ENCODE measurements at places on chromosomes 2 and 18.

GRCh38 chr2:189487283-189488007 lies 46.2 kb downstream of the WDR75 start:
- no peak for DNase-seq

- DNase-seq, result peak; percentile 10
Observed at GRCh38 chr2:209577376-209578357, 153.8 kb downstream of the MAP2 start.

- no peak for DNase-seq
Observed at GRCh38 chr2:28350791-28351285, 41.8 kb upstream of the FOSL2 start.

DNA sequence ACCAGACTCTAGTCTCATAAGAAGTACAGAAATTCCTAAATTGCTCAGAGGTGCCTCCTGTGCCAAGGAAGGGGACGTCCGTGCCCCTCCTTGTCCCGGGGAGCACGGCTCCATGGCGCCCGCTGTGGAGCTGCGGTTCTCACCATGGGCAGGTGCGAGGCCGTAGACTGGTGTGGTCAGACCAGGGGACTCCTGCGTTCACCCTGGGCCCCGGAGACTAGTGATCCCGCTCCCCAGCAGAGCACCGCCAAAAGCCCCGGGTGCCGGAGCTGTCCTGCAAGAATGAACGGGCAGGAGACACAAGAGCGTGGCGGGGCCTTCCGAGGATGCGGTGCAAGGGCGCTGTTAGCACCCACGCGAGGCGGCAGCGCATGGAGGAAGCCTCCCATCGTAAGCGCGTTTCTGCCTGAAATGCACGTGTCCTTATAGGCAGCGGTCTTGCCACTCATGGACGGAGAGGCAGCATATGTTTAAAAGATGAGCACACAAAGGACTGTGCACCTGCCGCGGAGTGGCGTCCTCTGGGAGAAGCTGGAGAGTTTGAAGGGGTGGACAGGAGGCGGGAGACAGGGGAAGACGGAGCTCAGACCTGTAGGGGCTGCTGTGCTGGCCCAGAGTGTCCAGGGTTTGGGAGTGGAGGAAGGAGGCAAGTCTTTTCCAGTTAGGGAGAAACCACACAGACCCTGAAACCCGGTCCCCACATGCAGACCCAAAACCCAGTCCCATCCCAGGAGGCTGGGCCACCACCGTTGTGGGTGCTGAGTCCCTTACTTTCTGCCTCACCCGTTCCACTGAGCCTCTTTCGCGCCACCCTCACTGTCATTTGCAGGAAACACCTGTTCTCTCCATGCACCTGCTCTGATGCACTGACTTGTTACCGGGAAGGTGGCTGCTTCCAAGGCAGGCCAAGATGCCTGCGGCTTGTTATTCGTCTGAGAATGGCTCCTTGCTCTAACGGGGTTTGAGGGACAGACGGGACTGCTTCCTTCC lies 7.5 kb upstream of the KCNG2 start:
- DNase-seq, result no peak

DNA sequence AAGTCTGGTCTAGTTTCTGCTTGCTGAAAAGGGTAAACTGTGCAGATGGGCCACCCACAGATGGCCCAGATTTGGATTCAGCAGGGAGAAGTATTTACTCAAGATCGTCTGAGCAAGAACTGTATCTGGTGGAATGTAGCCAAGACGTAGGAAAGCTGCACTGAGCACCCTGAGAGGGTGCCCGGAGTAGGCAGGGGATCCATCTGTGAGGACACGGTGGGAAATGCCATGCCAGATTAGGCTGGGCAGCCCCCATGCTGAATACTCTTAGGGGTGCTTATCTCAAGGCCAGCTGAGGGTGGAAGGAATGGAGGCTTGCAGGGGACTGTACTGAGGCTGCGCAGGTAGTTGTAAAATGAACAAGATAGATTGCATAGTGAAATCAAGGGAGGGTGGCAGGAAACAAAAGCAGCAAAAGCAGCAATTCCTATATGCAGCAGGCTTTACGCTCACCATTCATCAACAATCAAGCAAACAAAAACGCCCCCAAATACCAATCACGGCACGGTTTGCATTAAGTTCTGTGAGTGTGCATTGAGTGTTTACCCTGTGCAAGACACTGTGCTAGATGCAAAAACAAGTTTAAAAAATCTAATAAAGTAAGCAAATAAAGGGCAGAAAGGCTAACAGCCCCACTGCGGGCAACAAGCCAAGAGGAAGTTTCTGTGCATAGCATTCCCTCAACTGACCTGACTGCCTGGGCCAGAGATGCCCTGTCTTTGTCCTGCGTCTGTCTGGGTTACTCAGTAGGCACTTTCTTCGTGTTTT lies 32.2 kb upstream of the LPIN2 start:
- DNase-seq, result peak; percentile 77

DNA sequence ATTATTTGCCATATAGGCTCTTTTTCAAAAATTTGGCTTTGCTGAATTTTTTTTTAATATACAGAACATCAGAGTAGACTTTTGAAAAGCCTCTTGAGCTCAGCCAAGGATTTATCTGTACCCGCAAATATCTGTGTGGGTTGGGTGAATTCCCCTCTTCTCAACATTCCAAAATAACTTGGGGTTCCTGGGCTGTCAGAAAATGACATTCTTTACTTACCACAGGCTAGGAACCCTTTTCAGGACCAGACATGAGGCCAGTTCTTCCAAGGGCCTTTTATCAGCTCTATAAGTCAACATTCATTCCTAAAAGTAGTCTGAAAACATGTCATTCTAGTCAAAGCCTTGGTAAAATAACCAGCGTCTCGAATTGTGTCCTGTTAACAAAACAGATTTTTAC lies 28.8 kb upstream of the FEZ2 start:
- DNase-seq, result no peak

GRCh38 chr2:31060397-31060796 lies 77.8 kb downstream of the GALNT14 start:
- no peak for DNase-seq

DNA sequence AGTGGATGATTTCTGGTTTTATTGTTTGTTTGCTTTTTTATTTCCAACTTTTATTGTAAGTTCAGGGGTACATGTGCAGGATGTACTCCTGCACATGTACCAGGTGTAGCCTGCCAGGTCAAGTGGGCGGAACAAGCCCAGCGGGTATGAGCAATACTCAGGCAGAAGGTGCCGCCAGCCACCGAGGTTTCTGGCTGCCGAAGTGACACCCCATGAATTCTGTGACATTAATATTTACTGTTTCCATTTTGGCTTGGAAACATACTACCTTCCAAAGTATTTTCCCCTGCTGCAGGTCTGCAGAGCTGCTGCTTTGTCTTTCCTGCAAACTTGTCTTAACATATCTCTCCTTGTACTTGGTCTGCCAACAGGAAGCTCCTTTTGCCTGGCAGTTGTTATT lies 78.5 kb downstream of the PTPN4 start:
- no peak for DNase-seq

DNA sequence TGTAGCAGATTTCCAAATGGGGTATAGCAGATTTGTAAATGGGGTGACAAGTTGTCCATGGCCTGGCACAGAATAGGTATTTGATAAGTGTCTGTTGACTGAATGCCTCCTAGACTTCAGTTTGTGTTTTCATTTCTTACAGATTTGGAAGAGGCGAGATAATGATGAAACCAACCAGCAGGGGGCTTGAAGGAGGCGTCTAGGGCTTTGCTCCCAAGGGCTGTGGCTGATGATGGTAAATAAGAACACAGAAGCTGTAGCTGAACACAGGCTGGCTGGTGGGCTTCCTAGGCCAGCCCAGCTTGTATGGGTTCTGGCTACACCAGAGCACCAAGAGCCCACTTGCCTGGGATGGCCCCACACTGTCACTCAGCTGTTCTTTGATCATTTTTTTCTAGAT lies 19.4 kb downstream of the SFTPB start:
- no peak for DNase-seq

DNA sequence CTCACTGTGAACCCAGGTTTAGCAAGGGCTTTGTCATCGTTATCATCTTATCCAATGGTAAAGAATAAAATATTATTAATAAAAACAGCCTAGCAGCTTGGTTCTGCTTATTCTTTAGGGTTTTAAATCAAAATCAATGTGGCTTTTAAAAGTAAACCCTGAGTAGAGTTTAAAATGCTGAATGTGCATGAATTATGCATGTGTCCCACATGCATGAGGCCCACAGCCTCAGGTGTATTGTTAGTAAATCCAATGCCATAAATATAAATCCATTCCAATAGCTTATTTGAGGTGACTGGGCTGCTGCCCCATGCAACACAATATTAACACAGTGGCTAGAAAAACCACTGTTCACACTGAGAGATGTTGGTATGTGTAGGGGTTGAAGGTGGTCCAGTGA lies 254.1 kb downstream of the HNMT start:
- no peak for DNase-seq

GRCh38 chr18:76521417-76522121 lies 26.5 kb upstream of the ZNF516 start:
- no peak for DNase-seq

DNA sequence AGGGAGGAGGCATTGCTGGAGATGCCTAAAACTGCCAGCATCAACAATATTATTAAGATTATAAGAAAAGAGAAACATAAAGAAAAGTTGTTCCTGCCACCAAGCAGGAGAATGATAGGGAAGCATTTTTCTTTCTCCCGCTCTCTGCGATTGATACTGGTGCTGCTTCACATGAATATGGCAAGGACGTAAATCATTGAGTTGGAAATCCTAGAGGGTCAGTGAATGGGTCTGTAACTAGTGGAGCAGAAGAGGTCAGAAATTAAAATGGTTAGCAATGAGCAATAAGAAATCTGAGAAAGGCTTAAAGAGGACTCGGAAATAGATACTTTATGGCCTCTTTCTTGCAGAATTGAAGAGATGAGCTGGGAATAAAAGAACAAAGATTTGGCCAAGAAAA lies 631.7 kb downstream of the BCL11A start:
- no peak for DNase-seq

DNA sequence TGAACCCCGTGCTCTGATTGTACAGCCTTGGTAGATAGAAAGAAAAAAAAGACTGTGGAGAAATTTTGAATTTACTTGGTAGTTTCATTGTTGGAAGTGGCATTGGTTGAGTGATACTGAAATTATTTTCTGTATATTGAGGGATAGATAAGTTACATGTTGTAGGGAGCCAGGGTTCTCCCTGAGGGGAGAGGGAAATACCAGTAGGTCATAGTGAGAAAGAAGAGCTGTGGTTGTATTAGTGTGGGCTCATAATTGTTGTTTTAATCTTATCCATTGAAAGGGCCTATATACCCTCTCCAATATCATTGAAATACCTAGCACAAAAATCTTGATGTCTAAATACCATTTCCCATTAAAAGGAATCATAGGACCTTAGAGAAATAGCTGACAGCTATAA lies 16.9 kb upstream of the RAB31 start:
- no peak for DNase-seq
